Frontal cortex (tissue), 4 donors: ENCODE measurements at places on chromosomes 3 and 15. TPM values are rescaled to one million over a fixed set of nuclear protein-coding genes. Genes with fewer than 3 reads are reported as not detected.

GRCh38 chr3:187640569-187641059 is 29.6 kb downstream of the SST start:
- no peak for DNase-seq

GRCh38 chr3:31218082-31218481 is 314.6 kb upstream of the STT3B start:
- no peak for DNase-seq

Gene CLDN16
- 1.6 TPM for total RNA-seq

GRCh38 chr3:66463730-66464511 is 36.9 kb downstream of the LRIG1 start:
- DNase-seq = no peak

- no peak for DNase-seq
Measured at GRCh38 chr3:51311055-51311454, 74.0 kb upstream of the MANF start.

- DNase-seq = no peak
Measured at GRCh38 chr15:74832826-74833225, 6.4 kb downstream of the CPLX3 start.

Gene MAGEL2
- 2.4 TPM for total RNA-seq

- DNase-seq = no peak
Measured at GRCh38 chr15:63895194-63895593, 61.4 kb upstream of the HERC1 start.

GRCh38 chr3:160368804-160369203 is 30.2 kb downstream of the IFT80 start:
- no peak for DNase-seq

GRCh38 chr3:197613199-197613598 is 57.4 kb upstream of the BDH1 start:
- DNase-seq = no peak

DNA sequence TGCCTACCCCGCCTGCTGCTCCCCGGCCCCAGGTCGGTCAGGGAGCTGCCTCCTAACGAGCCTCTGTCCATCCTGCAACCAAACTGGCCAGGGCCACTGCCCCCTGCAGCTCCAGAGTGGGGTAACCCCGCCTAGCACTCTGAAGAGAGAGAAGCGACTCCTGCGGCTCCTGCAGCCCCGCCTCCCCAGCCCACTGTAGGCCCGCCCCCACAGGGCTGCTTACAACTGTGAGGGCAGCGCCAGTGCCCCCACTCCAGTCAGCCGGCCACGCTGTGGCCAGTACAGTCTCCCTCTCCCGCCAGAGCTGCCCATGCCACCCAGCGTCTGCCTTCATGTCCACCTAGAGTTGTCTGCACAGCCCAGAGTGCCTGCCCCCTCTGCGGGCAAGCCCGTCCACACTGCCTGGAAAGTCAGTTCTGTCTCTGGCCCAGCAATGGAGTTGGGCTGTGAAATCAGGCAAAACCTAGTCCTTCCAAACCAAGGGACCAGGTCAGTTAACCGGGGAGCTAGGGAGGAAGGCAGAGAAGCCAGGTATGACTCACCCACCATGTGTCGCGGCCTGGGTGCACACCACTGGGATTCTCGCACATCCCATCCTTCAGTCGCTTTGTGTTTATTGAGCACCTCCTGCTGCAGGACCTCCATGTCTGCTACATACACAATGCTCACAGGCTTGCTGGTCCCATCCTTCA is 2.4 kb downstream of the UCN2 start:
- DNase-seq = peak; percentile 33

DNA sequence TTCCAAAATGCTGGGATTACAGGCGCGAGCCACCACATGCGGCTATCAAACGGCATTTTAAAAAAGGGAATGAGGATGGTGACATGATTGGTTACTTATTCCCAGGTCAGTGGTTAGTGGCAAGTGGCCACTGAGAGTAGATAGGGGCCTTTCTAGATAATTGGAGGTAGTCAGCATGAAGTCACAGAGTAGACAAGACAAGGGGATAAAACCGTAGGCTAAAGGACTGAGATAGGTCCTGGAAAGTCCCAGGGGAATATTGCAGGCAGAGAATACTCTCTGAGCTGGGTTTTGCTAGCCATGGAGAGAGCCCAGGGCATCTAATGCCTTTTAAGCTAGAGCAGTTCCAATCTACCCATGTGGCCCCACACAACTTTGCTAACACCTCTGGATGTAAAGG is 52.2 kb downstream of the KCNAB1 start:
- no peak for DNase-seq

GRCh38 chr15:63918317-63918672 is 84.5 kb upstream of the HERC1 start:
- no peak for DNase-seq

DNA sequence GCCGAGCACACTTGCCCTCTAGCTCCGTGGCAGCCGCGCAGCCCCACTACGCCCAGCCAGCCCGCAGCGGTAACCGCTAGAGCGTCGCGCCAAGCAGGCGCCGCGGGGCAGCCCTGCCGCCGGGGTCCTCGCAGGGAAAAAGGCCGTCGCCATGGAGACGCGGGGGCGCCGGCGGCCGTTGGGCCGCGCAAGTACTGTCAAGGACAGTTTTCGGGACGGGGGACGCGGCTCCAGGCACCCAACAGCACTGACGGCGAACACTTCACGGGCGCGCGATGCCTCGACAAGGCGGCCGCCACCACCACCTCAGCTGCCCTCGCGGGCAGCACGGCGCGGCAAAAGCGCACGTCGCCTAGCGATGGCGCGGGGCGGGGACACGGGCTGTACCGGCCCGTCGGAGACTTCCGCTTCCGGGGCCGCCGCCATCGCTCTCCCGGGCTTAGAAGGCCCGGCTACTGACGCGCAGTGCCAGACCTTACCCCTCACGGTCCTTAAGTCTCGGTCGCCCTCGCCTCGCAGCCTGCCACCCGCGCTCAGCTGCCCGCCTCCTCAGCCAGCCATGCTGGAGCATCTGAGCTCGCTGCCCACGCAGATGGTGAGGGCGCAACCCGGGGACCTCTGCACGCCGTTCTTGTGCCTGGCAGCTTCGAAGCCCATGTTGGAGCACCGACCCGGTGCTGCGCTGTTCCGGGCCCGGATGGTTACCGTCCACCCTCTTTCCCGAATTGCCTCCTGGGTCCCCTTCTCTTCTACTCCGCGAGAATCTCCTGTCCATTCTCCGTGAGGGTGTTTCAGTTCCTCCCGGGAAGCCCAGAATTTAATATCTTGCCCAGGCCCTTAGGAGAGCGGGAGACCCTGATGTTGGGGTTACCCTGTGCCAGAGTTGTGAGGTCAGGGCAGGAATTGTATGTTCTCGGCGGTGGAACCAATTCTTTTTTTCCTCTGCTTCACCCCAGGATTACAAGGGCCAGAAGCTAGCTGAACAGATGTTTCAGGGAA is at the start of the genes GLT8D1 and SPCS1:
Gene GLT8D1, minus strand, starts transcription at position 104 of the 999 bp plus-strand sequence. CDS start 5,331 bp downstream, outside the sequence.
Gene SPCS1, plus strand, starts transcription at position 419 of the 999 bp plus-strand sequence. Its CDS starts 141 bp downstream, at position 560.
- DNase-seq = peak; percentile 92

Gene PIGBOS1
- total RNA-seq = 7.7 TPM

GRCh38 chr3:71786551-71786950 is 1.6 kb upstream of the PROK2 start:
- no peak for DNase-seq

- DNase-seq = no peak
Measured at GRCh38 chr3:40387001-40387894, at the start of gene ENTPD3. ENTPD3 (plus strand) TSS chr3:40387184; CDS start chr3:40388058, 874 bp downstream.

GRCh38 chr3:56917361-56918110 is 115.8 kb upstream of the ARHGEF3 start:
- no peak for DNase-seq

DNA sequence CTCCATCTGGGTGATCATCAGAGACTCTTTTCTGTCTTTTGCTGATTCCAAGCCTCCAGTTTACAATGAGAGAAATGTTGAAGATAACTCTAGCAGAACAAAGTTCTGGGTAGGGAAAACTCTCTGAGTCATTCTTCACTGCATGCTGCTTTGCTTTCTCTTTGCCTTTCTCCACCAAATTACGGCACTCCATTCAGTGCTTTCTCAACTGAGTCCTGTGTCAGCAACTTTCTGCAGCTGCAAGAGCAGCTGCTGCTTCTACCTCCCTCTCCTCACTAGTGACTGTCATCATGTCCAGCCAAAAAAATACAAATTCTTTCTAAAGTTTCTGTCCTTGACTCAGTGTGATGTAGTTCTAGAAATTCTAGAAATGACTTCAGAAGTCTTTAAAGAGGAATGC is 953.8 kb downstream of the IGSF11 start:
- DNase-seq = no peak

DNA sequence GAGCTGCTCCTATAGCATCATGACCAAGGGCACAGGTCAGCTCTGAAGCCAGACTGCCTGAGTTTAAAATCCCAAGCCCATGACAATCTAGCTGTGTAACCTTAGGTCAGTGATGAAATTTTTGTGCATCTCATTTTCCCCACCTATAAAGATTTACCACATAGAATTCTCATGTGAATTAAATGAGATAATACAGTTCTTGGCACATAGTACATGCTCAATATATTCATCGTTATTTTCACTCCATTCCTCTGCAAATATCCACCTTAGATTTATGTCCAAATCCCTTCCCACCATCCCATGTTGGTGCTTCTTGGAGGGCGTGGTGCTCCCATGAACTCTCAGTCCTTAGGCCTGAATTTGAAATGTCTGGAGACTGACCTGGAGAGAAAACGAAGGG is 300.1 kb downstream of the TLE3 start:
- no peak for DNase-seq

Gene CMTM8
- 0.41 TPM for total RNA-seq

DNA sequence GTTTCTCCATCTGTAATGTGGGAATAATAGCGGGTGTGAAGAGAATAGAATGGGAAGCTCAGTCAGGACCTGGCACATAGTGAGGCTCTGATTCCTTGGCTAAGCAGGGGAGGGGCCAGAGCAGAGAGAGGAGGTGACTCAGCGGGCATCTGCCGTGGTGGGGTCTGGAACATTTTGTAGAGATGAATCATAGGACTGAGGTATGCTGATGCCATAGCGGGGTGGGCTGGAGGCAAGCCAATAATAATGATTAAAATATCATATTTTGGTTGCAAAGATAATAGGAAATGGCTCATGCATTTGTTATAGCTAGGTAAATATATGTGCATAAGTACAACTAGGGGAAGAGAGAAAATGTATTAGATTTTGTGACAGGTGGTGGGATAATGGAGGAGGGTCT is 11.2 kb downstream of the TGM4 start:
- DNase-seq = no peak

Gene PPP1R14D
- not detected for total RNA-seq

GRCh38 chr15:45458746-45459403 is 63.7 kb downstream of the SLC30A4 start:
- peak; percentile 68 for DNase-seq

DNA sequence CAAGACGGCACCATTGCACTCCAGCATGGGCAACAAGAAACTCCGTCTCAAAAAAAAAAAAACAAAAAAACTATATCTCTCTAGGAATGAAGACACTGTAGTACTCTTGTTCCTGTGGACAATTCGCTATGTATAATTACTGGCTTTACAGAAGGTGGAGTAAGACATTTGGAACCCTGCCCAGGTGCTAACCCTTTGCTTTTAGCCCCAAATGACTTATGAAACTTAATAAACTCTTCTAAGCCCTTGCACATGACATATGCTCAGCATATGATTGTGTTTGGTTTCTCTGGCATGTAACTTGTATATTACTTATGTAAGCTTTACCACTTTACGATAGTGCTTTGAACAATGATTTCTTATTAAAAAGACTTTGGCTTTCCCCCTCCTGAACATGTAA is 27.3 kb upstream of the PRTG start:
- no peak for DNase-seq

DNA sequence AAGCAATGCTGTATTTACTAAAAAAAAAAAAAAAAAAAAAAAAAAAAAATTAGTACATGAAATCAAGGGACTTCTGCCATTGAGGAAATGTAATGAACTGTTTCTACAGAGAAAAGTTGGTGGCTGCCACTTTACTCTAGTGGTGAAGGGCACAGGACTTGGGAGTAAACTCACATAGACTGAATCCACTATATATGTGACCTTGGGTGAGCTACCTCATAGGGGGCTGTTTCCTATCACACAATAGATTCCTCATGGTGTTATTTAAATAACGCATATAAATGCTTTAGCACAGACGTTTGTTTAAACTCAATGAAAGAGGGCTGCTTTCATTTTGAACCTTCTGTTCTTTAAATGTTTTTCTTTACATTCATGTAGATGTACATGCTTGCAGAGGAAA is 25.8 kb downstream of the TERC start:
- no peak for DNase-seq

DNA sequence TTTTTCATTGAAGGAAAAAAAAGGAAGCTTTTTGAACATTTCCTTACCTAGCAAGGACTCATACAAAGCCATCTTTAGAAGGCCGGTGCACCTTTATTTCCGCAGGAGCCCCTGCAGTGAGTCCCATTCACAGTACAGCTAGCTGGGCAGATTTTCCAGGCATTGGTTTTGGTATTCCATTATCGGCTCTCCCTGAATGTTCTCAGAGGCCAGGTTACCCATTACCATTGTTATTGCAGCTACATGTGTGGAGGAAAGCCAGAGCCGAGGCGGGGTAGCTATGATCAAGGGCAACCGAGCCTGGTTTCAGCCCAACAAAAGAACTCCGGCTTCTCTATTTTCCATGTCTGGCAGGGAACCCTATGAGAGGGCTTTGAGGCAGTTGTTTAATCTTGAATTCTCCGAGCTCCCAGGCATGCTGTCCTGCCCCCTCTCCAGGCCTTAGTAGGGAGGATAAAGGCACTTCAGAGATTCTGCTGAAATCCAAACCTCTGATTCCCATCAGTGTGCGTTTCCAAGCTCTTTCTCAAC is 100.3 kb downstream of the LRRK1 start:
- no peak for DNase-seq

GRCh38 chr3:107973152-107973551 is 117.7 kb downstream of the CD47 start:
- no peak for DNase-seq

DNA sequence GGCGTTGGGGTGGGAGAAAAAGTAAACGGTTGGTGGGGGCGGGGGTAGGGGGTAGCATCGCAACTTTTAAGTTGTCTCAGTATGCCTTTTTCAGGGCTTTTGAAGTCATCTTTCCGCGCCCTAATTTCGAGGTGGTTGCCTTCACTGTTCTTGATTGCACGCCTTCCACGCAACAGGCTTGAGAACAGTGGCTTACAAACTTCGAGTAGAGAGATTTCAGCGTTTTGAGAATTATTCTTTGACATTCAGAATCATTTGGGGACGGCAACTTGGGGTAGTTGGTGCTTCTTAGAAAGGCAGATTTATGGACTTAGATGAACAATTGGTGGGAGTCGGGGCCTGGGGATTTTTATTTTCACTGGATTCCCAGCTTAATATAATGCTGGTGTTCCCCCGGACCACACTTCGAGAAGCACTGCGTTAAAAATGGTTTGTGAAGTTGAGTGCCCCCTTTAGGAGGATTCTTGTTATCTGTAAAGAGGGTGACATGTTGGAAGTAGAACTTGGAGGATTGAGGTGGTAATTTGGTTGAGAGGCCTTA is 880 bp downstream of the PPP4R2 start:
- DNase-seq = peak; percentile 32

Gene POC1A
- total RNA-seq = 2.4 TPM
